Activated CD8-positive, alpha-beta memory T cell treated with anti-CD3 and anti-CD28 coated beads for 1 hour (primary cell): ENCODE measurements at places on chromosomes 6 and 20.

DNA sequence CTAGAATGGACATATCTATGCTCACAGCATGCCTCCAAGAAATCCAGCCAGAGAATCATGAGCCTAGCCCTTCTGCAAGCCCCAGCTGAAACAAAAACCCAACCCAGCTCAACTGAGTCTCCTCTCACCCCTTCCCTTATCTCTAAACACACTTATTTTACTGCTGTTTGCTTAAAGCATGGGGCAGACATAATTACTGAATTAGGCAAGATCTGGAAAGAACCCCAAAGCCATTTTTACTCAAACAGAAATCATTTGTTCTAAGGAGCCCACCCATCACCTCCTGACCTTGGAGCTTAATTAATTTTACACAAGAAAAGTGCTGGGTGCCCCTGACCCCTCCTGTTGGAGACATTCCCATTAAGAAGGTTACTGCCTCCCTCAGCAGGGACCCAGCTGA, 291.6 kb downstream of the MAFB start:
- DNase-seq, result no peak

DNA sequence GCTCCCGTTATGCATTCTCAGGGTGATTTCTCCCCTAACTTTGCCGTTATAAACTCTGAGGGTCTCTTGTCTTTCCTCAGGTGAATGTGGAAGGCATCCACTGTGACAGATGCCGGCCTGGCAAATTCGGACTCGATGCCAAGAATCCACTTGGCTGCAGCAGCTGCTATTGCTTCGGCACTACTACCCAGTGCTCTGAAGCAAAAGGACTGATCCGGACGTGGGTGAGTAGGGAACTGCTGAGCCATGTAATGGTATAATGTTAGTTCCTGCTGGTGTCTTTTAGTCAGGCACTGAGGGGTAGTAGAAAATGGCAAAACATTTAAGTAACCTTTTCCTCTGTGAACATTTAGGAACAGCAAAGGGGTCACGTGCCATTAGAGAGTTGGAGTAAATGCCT, 395.4 kb downstream of the ARHGAP18 start:
- DNase-seq, result no peak

DNA sequence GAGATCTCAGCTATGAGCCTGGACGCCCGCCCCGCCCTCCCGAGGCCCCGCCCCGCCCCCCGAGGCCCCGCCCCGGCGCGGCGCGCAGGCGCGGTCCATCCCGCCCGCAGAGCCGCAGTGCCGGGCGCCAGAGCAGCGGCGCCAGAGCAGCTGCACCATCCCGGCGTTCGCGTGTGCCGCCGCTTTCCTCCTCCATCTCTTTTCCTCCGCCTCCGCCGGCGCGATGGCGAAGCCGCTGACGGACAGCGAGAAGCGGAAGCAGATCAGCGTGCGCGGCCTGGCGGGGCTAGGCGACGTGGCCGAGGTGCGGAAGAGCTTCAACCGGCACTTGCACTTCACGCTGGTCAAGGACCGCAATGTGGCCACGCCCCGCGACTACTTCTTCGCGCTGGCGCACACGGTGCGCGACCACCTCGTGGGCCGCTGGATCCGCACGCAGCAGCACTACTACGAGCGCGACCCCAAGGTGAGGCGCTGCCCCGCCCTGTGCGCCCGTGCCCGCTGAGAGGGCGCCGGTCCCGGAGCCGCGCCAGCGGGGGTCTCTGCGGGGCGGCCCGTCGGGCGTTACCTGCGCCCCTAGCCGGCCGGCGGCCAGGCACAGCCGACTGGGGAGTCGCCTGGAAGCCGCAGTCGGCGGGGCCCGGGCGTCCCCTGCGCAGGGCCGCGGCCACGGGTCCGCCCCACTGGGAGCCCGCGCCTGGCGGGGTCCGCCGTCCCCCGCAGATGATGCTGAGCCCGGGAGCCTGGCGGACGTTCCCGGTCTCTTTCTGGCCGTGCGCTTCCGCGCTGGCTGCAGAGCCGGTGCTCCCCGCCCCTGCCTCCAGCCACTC, at the start of gene PYGB:
Gene PYGB (plus strand): TSS at position 130 of the 830 bp plus-strand sequence. CDS start 94 bp downstream, at position 224.
- DNase-seq, result peak; percentile 63

DNA sequence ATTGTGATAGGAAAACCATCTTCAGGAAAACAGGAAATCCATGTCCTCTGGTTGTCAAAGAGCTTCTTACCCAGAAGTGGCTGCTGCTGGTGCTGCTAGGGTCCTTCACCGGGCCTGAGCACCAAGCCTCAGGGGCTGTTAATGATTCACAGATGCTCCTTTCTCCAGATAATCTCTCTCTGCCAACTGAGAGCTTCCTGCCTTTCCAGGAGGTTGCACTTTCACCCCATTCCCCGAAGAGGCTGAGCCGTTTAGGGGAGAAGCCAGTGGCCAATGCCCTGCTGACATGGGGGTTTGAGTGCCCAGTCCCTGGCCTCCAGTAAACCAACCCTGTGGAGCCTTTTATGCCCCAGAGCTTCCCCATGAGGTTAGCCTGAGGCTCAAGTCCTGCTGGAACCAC, 122.4 kb downstream of the CBLN4 start:
- no peak for DNase-seq

DNA sequence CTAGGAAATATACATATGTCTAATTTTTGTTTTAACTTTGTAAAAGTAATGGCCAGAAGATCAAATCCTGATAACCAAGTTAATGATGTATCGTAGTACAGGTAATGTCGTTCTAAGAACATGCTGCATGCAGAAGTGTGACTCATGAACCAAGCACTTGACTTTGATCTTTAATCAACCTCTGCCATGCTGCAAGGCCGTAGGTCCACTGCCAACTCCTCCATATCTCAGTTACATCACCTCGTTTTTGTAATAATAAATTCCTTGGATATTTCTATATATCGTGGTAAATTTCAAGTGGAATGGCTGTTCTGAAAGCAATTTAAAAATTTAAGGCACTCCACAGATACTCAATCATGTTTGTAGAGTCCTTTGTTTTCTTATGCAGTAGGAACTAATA, 771.7 kb downstream of the EPHA7 start:
- no peak for DNase-seq

GRCh38 chr20:2523919-2524708, 12.3 kb upstream of the TMC2 start:
- DNase-seq, result peak; percentile 87

- no peak for DNase-seq
Measured at GRCh38 chr20:32386091-32386490, 28.0 kb downstream of the ASXL1 start.

GRCh38 chr6:35035481-35036030, 105.6 kb downstream of the TCP11 start:
- no peak for DNase-seq

GRCh38 chr6:24749297-24749696, 25.4 kb upstream of the GMNN start:
- DNase-seq, result no peak

- DNase-seq, result no peak
Measured at GRCh38 chr20:62296724-62297448, 5.9 kb upstream of the ADRM1 start.

- DNase-seq, result no peak
Measured at GRCh38 chr6:160028487-160029275, 59.8 kb downstream of the IGF2R start.

DNA sequence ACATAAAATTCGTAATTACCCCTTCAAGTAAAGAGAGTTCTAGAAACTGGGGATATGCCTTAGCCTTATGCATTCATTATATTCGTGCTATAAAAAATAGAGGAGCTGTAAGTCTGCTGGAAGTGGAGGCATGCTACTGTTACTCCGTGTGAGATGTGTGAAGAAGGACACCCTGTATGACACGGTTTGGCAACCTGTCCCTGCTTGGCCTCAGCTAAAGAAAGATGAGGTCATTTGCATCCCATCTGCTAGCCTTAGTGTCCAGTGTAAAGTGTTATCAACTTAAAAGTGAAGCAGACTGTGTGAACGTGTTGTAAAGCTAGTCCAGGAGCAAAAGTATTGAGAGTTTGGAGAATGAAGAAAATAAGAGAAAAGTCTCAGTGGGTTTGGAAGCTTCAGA, 135.1 kb upstream of the RAB32 start:
- no peak for DNase-seq

- DNase-seq, result no peak
Measured at GRCh38 chr6:134379076-134379475, 61.2 kb upstream of the SGK1 start.

DNA sequence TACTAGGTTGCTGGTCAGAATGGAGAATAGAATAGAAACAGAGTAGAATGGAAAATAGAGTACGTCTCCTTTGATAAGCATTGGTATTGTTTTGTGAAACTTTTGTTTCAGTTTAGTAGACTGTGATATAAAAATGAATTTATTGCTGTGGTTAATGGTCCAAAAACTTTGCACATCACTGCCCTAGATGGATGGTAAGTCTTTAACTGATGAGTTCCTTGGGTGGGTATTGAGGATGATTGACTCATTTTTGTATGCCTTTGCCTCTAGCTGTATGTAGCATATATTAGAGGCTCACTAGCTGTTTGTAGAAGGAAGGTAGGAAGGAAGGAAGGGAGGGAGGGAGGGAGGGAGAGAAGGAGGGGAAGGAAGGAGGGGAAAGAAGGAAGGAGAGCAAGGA, 48.3 kb downstream of the ZDHHC14 start:
- DNase-seq, result no peak

GRCh38 chr6:94278146-94278545, 858.8 kb upstream of the EPHA7 start:
- DNase-seq, result no peak

GRCh38 chr6:97656236-97656635, 373.2 kb upstream of the MMS22L start:
- no peak for DNase-seq

DNA sequence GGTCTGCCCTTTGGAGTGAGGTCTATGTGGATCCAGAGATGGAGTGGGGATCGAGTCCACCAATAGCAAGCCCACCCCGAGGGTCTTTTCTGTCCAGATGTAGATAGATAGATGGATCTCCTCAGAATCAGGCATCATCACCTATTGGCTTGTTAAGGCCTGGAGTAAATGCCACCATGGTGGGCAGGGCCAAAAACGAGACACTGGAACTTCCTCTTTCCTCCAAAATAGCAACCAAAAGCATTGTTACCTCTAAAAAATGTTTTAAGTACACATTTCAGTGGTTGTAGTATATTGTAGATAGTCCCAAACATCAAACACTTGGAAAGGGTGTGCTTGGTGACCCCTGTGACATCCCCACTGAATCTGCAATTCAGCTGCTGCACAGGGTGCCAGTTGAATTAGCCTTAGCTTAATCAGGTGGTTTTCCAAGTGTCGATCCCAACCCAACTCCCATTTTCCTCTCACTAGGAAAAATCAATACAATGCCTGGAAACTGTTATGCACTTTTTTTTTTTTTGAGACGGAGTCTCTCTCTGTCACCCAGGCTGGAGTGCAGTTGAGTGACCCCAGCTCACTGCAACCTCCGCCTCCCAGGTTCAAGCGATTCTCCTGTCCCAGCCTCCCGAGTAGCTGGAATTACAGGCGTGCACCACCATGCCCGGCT, 35.0 kb upstream of the NELFCD start:
- DNase-seq, result no peak

DNA sequence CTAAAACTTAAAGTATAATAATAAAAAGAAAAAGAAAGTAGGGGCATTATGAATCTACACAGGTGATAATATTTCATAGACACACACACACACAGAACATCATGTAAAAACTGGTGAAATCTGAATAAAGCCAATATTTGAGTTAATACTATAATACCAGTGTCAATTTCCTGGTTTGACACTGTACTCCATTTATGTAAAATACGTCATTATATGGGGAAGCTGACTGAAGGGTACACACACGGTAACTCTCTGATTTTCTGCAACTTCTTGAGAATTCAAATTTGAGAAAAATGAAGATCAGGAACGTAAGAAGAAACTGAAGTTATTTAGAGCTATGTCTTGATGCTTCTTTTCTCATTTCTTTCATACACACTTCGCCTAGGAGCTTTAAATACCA, 36.2 kb downstream of the PFDN4 start:
- DNase-seq, result no peak

GRCh38 chr6:47481806-47482205, 4.2 kb downstream of the CD2AP start:
- no peak for DNase-seq

GRCh38 chr6:49849213-49849907, 17.0 kb downstream of the CRISP1 start:
- DNase-seq, result no peak

DNA sequence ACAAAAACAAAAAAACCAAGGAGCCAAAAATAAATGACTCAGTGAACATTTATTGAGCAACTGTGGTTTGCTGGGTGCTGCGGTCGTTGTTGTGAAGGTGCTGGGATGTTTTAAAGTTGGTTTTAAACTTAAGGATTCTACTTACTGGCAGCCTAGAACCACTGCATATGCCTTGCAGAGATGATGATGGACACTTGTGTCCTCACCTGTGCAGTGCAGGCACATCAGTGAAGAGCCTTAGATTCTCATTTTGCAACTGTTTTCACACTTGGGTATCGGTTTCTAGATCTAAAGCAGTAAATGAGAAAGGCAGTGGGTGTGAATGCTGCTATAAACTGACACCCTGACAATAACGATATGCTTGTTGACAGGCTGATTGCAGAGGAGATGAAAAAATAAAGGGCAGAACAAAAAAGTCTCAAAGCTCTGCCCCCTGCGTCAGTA, 68.8 kb downstream of the UTRN start:
- no peak for DNase-seq

GRCh38 chr6:138001750-138002349, 105.4 kb downstream of the PERP start:
- peak; percentile 41 for DNase-seq

DNA sequence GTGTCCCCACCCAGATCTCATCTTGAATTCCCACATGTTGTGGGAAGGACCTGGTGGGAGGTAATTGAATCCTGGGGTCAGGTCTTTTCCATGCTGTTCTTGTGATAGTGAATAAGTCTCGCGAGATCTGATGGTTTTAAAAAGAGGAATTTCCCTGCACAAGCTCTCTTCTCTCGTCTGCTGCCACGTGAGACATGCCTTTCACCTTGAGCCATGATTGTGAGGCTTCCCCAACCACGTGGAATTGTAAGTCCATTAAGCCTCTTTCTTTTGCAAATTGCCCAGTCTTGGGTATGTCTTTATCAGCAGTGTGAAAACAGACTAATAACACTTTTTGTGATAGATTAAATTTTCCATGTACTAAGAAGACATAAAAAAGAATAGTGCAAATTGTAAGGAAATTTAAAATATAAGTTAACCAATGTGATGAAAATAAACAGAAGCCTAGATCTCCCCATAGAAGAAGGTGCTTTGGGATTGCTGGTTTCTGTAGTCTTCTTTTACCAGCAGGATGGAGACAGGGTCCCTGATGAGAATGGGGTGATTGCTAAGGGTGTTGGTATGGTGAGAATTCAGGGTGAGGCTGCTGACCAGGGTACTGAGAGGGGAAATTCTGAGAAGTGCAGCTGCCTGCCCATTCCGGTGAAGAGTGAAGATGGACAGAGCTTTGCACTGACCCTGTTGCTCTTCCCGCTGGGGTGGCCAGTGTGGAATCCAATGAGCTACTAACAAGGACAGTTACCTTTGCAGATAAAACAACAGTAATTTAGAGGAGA, 50.7 kb downstream of the BMP2 start:
- no peak for DNase-seq

- DNase-seq, result no peak
Measured at GRCh38 chr6:29499704-29500103, 11.9 kb upstream of the MAS1L start.

GRCh38 chr6:120077489-120077888, 727.9 kb upstream of the MAN1A1 start:
- no peak for DNase-seq
